NCI-H2029 (cell line): ENCODE measurements at places on chromosomes 3 and 15.

DNA sequence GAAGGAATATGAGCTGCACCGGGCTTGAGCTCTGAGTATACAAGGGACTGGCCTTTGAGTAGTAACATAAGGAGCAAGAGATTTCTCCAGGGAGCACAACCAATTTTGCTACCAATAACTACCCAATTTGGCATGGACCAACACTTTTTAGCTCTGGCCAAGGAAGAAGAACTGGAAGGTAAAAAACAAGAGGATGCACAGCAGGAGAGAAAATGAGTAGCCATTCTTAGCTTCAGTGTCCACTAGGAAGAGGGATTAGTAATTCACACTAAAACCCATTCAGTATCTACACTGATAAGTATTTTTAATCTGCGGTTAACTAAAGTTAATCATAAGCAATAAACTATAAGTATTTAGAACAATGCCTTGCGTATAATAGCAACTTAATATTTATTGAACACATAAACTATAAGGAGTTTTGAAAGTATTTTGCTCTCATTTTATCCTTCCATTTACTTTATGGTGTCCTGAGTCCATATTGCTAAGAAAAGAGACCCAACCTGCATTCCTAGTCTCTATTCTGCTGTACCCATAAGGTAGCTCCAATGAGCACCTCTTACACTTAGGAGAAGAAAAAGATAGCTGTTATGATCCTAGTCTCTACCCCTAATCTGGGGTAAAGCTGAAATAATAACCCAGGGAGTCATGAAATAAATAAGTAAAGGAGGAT lies 268.9 kb downstream of the IGSF11 start:
- no peak for DNase-seq

DNA sequence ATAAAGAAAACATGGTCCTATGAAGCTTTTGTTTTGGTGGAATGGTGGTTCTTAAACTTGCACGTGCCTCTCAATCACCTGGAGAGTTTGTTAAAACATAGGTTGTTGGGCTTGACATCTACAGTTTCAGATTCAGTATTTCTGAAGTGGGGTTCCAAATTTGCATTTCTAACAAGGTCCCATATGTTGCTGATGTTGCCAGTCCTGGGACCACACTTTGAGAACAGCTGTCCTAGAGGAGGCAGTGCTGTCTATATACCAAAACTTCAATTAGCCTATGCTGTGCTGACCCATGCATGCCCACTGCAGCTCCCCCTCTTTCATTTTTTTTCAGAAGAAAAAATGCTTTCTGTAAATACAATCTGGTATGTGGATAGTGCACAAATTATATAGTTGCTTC lies 31.3 kb downstream of the ALCAM start:
- no peak for DNase-seq

GRCh38 chr3:157488144-157488543 lies 15.1 kb downstream of the VEPH1 start:
- DNase-seq, result no peak

- no peak for DNase-seq
These were observed 539.7 kb downstream of the DIPK2A start for GRCh38 chr3:144511346-144511745.

GRCh38 chr3:73719861-73720260 lies 95.1 kb upstream of the PDZRN3 start:
- no peak for DNase-seq

DNA sequence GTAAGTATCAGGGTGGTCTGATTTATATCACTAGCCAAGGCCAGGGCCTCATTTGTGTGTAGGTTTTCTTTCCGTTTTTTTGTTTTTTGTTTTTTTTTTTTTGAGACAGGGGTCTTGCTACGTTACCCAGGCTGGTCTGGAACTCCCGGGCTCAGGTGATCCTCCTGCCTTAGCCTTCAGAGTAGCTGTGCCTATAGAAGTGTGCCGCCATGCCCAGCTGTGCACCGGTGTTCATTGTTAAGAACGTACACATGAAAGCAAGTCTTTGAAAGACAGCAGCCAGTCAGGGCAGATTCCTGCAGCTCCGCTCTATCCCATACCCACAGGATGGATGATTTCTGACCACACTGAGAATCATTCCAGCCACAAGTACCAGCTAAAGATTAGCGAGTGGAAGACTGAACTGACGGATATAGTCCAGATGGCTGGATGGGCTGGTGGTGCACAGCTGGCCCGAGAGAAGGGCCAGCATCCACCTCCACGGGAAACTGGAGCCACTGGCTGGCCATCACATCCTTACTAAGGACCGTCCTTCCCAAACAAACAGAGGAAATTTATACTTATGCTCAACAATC lies 95.4 kb downstream of the PCSK6 start:
- DNase-seq, result no peak

GRCh38 chr3:101478980-101479379 lies 34.0 kb downstream of the SENP7 start:
- no peak for DNase-seq

DNA sequence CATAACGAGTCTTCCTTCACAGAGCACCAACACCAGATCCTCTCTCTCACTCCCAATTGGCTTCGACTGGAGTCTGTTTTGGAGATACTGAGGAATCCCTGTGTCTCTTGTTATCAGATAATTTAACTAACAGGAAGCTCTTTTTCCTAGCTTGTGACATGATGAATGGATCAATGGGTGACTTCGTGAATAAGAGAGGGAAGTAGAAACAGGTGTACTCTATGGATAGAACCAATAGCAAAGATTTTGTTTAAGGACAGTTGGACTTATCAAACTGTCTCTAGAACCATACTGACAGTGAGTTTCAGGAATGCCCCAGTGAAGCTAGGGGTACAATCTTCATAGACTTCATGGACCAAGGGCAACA lies 29.4 kb upstream of the KLHL6 start:
- DNase-seq, result no peak

DNA sequence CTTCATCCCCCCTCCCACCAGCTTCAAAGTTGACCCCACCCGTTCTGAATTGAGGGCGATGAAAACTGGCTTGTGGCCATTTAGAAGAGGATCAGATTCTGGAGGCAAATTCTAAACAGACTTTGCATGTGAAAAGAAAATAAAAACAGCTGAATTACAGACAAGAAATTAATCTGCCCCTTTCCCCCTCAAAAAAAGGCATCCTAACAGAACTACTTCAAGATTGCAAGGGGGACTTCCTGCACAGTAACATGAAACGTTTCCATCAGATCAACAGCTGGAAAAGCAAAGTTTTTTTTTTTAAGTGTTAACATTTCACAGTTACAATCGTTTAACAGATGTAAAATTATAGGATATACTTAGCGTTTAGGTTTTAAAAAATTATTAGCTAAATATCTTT lies 229.3 kb downstream of the RORA start:
- no peak for DNase-seq

GRCh38 chr3:184175981-184176376 lies 1.3 kb downstream of the AP2M1 start:
- DNase-seq, result no peak

DNA sequence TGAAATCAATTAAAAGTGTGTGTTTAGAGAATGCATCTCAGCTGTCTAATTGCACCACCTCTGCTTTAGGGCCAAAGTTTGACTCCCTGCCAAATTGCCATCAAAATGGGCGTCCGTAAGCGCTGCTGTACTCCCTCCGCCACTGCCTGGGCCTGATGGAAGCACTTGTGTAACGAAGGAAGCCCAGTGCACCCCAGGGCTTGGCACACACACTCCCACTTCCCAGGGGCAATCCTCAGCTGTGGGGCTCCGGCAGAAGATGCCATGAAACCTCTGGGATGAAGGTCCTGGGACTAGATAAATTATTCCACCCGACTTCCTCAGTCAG lies 137.8 kb downstream of the RORA start:
- no peak for DNase-seq

DNA sequence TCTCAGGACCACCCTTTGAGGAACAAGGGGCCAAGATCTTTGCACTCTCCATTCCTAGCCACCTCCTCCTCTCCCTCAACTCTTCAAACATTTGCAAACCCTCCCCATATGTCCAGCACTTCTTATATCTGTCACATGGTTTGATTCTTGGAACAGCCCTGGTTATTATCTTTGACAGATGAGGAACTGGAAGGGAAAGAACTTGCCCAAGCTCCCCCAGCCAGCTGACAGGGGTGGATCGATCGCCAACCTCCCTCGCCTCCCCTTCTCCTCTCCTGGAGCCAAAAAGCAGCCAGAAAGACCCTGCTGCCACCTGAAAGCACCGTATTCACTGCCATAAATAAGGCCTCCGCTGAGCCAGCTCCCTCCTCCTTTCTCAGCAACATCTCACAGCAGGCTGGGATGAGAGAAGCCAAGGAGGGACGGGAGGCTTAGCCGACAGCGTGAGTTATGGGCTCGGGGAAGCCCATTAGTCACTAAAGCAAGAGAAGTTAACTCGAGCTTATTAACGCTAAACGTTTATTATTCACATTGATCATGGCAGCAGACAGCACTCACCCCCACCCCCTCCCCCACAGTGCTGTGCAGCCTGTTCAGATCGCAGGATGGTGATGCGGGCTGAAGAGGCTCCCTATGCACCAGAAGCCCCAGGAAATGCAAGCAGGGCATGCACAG lies 22.2 kb upstream of the FGD5 start:
- no peak for DNase-seq

DNA sequence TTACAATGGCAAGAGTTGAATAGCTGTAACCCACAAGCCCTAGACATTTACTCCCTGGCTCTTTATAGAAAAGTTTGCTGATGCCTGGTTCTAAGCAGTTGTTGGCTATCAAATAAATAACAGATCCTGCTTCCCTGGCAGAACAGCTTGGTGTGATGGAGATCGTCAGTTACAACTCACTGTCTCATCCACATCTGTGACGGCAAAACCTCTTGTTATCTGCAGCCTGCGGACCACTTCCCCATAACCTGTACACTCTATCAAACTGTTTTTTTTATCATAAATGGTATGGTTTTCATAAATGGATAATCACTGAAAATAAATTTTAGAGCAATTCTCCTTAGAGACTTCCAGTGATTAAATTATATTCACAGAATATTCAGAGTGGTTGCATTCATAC lies 14.1 kb downstream of the ZDHHC3 start:
- DNase-seq, result no peak

DNA sequence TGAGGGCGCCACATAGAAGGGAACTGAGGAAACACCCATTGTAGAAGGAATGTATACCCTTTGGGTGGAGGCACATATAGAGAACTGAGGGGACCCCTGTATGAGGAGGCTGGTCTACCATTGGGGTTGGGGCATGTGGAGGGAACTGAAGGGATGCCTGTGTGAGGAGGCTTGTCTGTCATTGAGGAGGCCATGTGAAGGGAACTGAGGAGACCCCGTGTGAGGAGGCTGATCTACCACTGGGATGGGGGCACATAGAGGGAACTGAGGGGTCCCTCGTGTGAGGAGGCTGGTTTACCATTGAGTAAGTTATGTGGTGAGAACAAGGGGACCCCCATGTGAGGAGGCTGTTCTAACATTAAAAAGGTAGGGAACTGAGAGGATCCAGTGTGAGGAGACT lies 156.1 kb downstream of the FBLN2 start:
- no peak for DNase-seq

DNA sequence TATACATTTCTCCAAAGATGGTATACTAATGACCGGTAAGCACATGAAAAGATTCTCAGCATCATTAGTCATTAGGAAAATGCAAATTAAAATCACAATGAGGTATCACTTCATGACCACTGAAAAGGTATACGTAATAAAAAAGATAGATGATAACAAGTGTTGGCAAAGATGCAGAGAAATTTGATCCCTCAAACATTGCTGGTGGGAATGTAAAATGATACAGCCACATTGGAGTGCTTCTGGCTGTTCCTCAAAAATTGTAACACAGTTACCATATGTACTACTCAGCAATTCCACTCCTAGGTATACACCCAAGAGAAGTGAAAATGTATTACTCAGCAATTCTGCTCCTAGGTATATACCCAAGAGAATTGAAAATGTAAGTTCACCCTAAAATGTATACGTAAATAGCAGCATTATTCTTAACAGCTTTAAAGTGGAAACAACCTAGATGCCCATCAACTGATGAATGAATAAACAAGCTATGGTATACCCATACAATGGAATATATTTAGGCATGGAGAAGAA lies 25.0 kb upstream of the KY start:
- peak; percentile 16 for DNase-seq

GRCh38 chr3:124605781-124606579 lies 124.3 kb upstream of the UMPS start:
- no peak for DNase-seq

- no peak for DNase-seq
These were observed 24.3 kb upstream of the THRB start for GRCh38 chr3:24518990-24519367.

GRCh38 chr3:157274644-157275137 lies 114.7 kb upstream of the CCNL1 start:
- DNase-seq, result no peak

GRCh38 chr3:128482666-128483656 lies 10.0 kb downstream of the GATA2 start:
- no peak for DNase-seq

- DNase-seq, result no peak
These were observed 87.5 kb upstream of the MYO5C start for GRCh38 chr15:52383100-52383588.

GRCh38 chr3:73618461-73618860 lies 6.3 kb downstream of the PDZRN3 start:
- no peak for DNase-seq

DNA sequence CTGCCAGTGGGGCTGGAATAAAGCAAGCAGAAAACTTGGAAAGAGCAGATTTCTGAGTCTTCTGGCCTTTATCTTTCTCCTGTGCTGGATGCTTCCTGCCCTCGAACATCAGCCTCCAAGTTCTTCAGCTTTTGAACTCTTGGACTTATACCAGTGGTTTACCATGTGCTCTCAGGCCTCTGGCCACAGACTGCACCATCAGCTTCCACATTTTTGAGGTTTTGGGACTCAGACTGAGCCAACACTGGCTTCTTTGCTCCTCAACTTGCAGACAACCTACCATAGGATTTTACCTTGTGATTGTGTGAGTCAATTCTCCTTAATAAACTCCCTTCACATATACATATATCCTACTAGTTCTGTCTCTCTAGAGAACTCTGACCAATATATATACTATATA lies 706.6 kb downstream of the NR2F2 start:
- no peak for DNase-seq

- DNase-seq, result no peak
These were observed 150.0 kb downstream of the NFKBIZ start for GRCh38 chr3:101999177-101999779.
